ENCODE measurements at places on chromosomes 12 and 14.

GRCh38 chr14:79989990-79990389 lies 221.3 kb downstream of the DIO2 start:
- DNase-seq = no peak

DNA sequence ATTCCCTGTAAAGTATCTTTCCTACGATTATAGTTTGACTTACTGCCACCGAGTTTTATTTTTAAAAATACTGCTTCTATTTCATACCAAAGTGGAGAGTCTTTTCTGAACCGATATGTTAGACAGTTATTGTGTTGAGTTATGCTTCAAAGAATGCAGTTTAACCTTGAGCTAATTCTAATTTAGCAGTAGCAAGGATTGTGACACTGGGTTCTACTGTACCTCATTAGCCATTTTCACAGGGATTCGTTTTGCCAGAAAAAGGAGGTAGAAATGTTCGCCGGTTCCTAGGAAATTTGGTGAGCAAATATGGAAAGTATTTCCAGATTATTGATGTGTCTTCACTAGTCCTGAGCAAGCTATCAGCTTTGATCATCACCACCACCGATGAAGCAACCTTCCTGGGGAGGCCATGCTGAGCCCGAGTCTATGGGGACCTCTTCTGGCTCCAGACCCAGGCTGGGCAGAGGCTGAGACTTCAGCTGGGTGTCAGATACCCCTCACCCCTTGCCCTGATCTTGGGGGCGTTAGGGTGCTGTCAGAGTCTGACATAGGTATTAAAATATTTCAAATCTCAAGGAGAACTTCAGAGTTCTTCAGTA lies 13.6 kb downstream of the GLRX5 start:
- no peak for DNase-seq

DNA sequence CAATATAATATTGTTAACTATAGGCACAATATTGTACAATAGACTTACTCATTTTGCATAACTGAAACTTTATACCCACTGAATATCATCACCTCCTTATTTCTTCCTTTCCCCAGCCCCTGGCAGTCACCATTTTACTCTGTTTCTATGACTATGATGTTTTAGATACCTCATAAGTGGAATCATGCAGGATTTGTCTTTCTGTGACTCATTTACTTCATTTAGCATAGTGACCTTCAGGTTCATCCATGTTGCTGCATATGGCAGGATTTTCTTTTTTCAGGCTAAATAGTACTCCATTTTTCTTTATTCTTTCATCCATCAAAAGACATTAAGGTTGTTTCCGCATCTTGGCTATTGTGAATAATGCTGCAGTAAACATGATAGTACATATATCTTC lies 18.9 kb downstream of the USP15 start:
- no peak for DNase-seq

- DNase-seq = peak; percentile 73
Observed at GRCh38 chr12:13233830-13234641, 37.5 kb downstream of the EMP1 start.

- no peak for DNase-seq
Observed at GRCh38 chr12:124558313-124558712, 9.1 kb downstream of the NCOR2 start.

DNA sequence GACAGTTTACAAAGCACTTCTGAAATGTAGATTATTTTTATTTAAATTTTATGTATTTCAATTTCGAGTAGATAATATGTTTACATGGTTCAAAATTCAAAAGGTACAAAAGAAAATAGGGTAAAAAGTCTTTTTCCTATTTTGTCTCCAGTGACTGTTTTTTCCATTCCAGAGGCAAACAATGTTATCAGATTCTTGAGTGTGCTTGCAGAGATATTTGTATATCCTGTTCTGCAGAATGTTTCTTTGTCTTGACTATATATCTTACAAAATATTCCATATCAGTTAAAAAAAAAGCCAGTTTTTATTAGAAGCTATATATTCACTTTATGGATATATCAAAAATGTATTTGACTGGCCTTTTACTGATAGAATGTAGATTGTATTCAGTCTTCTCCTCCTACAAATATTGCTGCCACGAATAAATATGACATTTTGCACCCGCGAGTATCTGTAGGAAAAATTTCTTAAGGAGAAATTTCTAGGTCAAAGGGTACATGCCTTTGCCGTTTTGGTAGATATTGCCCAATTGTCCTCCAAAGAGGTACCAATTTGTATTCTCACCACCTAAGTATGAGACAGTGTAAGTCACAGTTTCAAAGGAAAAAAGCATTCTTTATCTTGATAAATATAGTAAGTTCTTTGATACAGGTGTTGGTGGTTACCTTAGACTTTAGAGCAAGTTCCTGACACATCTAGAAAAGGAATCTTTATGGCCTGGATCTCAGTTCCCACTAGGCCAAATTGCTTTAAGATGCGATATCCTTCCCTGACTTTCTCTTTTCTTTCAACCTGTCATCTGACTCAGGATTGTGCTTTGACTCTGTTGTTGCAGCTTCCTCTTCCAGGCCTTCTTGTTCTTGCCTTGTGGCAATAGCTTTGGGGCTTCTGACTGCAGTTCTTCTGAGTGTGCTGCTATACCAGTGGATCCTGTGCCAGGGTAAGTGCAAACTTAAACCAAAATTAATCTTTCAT lies 2.3 kb downstream of the KLRG1 start:
- DNase-seq = no peak

- no peak for DNase-seq
Observed at GRCh38 chr14:24314377-24315193, 3.3 kb downstream of the LTB4R start.

DNA sequence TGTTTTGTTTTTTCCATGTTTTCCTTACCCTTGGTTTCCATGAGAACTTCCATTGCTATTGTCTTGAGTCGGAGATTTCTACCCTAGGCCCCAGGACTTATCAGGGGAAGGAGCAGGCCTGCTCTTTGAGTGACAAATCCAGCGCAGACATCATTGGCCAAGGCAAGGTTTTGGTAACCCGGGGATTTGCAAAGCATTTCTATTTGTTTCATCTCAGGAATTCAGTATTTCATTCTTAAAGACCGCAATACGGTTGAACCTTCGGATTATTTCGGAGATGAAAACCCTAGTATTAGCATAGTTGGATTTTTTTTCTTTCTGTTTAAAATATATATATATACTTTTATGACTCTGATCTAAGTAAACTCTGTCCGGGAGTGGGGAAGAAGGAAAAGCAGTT lies 62.0 kb downstream of the TMEM132C start:
- no peak for DNase-seq

DNA sequence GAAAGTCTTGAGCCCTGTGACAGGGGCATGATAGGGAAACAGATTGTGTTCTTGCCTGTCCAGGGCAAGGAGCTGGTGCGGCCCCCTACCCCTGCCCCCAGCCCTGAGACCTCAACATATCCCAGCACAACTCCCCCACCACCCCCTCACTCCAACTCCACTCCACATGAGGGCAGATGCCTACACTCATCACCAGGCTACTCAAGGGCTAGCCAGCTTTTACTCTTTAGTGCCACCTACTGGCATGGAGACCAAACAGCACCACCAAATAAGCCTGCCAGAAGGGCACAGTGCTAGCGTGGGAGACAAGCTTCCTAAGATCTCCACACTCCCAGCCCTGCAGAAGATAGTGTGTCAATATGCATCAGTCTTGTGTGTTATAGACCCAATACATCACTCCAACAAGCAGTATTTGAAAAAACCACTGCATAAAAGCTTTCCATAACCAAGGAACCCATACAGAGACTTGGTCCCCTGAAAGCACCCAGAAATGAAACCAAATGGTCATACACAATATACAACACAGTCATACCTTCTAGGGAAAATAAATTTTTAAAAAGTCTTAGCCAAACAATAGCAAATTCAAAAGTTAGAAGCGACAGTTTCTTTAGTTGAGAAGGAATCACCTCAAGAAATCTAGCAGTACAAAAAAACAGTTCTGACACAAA lies 154.4 kb downstream of the KCNK10 start:
- peak; percentile 71 for DNase-seq

DNA sequence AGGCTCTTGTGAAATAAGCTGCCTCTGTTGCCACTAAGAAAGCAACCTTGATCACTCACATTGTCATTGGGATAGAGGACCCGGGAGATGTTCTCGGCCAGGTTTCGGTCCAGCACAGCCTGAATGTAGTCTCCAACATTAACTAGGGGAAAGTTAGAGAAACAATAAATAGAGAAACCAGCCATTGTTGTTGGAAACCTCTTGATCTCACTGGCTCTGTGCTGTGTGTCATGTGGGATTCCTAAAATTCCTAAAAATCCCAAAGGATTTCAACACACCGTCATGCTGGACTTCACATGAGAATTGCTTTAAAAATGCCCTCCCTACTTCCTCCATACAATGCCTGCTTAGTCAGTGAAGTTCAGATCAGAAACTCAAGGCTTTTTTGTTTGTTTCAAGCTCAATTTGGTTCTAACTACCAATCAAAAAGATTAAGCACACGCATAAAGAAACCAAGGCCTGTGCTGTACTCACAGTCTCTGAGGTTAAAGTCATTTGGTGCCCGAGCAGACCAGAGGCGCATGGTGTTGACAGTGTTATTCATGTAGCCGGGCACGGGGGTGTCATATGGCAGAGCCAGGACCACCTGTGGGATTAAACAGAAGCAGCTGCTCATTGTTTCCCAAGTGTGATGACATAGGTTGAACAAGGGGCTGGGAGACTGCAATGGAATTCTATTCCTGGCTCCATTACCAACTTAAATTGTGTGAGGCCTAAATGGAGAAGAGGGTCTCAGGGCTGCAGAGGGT lies 23.6 kb downstream of the PYGL start:
- peak; percentile 81 for DNase-seq

- DNase-seq = no peak
Observed at GRCh38 chr12:53599579-53599978, 26.6 kb downstream of the ATF7 start.

DNA sequence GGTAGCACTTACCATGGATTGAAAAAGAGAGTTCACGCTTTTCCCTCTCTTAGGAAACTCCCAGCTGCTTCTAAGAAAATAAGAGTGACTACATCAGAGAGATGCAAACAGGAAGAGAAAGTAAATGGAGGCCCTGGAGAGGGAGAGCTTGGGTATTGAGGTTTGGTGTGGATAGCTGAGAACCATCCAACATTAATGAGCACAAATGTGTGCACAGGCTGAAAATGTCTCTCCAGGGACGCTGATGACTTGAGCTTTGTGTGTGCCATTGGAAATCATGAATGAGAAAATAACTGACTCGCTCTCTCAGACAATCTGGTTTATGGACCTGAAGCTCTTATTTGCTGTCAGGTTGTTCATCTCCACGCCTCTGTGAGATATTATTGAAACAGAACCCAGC lies 318.8 kb downstream of the NRXN3 start:
- DNase-seq = no peak

DNA sequence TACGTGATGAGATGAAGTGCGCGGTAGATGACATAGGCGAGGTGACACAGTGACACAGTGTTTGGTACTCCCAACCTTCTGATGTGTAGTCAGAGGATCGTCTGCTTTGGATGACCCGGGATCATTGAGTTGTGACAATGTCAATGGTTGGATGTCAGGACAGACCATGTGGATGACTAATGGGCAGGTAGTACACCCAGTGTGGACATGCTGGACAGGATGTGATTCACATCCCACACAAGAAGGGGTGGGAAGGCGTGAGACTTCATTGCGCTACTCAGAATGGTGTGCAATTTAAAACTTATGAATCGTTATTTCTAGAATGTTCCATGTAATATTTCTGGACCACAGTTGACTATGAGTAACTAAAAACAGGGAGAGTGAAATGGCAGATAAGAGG lies 23.8 kb downstream of the MAP3K9 start:
- DNase-seq = no peak

GRCh38 chr12:90515199-90516175 lies 439.5 kb downstream of the CCER1 start:
- DNase-seq = no peak

DNA sequence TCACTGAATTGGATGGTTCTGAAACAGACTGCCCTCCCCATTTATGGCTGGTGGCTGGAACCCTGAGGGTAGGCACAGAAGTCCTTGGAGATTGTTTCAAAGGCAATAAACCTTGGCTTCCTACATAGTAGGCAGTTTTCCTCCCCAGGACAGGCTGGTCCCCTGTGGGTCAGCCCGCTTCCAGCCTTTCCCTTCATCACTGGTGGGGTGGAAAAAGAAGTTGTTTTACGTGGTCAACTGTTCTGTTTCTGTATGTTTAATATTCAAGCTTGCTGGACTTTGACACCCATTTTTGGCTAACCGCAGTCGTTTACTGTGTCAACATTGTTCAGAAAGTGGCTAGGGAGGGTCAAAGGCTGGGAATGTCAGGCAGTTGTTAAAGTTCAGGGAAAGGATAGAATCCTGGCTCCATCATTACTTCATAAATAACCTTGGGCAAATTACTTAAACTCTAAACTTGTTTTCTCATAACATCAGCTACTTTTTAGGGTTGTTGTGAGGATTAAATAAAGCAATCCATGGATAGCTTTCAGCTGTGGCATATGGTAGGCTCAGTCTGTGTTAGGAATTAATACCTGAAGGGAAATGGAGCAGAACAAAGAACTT lies 2.4 kb downstream of the KLHDC2 start:
- DNase-seq = no peak

DNA sequence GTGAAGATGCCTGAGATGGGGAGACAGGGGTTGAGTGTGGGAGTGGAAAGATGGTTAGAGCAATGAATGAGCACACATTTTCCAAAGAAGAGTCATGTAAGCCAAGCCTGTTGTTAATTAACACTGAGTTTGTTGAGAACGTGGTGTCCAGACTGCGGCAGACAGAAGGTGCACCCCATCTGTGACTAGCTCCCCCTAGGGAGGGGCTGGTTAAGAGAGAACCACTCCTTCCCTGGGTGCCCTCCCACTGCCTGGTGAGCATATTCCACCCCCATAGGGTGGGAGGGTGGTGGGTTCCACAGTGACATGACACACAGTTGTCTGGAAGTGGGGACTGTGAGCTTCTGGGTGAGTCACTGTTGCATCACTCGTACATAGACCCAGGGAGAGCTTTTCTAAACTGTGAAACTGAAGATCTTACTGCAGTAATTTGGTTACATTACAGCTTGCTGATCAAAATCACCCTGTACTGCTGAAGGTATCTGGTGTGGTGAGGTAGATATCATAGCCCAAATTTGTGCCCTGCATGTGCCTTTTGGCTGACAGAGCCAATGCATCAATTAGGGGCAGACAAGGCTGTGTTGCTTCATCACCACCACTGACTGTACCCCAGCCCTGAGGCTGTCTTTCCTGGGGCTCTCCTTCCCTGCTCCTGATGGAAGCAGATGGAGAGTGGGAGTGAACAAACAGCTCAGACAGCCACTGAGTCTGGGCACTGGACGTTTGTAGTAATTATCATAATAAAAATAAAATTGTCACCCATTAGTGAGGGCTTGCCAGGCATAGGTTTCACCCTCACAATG lies 150.9 kb downstream of the EMP1 start:
- DNase-seq = peak; percentile 80

- no peak for DNase-seq
Observed at GRCh38 chr12:132458846-132459641, 30.9 kb upstream of the FBRSL1 start.

DNA sequence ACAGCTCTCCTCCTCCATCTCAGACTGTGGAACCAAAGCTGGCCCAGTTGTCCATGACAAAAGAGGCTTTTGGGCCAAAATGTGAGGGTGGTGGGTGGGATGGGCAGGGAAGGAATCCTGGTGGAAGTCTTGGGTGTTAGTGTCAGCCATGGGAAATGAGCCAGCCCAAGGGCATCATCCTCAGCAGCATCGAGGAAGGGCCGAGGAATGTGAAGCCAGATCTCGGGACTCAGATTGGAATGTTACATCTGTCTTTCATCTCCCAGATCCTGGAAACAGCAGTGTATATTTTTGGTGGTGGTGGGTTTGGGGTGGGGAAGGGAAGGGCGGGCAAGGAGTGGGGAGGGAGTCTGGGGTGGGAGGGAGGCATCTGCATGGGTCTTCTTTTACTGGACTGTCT lies 11.8 kb upstream of the TAMALIN start:
- DNase-seq = peak; percentile 87

All from AG20443 (cell line).